ENCODE measurements at places on chromosomes 16 and 17.

GRCh38 chr16:67547423-67548264, 14.7 kb upstream of the CTCF start:
- no peak for DNase-seq

DNA sequence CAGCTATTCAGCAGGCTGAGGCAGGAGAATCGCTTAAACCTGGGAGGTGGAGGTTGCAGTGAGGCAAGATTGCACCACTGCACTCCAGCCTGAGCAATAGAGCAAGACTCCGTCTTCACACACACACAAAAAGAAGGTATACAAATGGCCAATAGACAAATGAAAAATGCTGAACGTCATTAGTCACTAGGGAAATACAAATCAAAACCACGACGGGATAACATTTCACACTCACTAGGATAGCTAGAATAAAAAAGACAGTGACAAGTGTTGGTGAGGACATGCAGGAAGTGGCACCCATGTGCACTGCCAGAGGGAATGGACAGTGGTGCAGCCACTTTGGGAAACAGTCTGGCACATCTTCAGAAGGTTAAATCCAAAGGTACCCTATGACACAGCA, 172.9 kb downstream of the FTO start:
- no peak for DNase-seq

- DNase-seq, result no peak
These were observed 1714.6 kb downstream of the TP53TG3F start for GRCh38 chr16:35174016-35174415.

GRCh38 chr16:47519546-47519945, 58.4 kb downstream of the PHKB start:
- DNase-seq, result no peak

DNA sequence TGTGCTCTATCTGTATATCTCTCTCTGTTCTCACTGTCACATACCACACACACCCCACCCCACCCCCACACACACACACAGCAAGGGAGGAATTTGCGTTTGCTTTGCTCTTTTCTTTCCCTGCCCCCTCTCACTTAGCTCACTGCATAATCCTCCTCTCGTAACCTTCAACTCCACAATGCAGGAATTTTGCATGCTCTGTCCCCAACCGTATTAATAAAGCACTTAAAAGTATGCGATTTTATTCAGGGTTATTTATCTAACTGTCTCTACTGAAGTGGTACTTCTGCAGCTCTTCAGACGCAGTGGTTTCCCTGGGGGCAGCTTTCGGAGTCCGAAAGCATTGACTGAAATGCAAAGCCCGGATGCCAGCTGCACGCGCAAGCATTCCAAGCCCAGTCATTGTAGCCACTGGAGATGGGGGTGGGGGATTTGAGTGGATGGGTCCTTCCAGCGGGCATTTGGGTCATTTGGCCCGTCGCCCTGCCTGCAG, 105.4 kb upstream of the RBFOX1 start:
- DNase-seq, result no peak

- DNase-seq, result no peak
These were observed 14.9 kb downstream of the SOX9 start for GRCh38 chr17:72135546-72136325.

DNA sequence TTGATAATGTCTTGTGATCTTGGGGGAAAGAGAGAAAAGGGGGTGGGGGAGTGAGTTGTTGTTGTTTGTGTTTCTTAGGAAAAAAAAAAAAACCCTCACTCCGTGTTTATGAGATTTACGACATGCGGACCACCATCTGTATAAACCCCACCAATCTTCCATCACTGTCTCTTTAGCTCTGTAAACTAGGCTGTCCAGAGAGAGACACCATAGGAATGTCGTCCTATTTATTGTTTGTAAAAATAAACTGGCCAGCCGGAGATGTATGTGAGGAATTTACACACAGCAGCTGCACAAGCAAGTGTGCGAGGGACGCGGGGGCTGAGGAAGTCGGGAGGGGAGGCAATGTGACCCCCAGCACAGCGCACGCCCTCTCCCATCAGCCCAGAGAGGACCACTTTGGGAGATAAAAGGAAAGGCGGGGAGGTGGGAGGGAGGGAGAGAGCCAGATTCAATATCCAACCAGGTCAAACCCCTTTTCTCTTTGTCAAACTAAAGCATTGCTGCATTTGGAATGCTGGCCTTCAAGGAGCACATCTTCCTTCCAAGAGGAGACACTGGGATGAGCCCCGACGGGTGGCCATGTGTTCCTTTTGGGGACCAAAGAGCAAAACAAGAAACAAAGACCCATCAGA, 136.2 kb upstream of the SALL1 start:
- DNase-seq, result no peak

- peak; percentile 91 for DNase-seq
These were observed 18.7 kb upstream of the ZNF689 start for GRCh38 chr16:30628628-30629540.

GRCh38 chr16:58503166-58503862, 3.4 kb downstream of the NDRG4 start:
- DNase-seq, result no peak

DNA sequence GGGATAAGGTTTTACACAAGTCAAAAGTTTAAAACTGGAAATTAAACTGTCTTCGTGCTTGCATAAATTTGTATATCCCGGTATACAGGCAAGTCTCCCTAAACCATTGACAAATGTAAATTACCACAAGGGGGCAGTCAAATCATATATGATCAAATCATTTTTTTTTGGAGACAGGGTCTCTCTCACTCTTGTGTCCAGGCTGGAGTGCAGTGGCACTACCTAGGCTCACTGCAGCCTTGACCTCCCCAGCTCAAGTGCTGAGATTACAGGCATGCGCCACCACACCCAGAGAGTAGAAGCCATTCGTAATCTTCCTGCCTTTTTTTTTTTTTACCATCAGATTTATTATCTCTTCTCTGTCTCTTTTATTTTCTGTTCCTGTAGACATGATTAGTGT, 18.5 kb downstream of the TOP2A start:
- DNase-seq, result peak; percentile 66

- no peak for DNase-seq
These were observed 176.9 kb upstream of the GSE1 start for GRCh38 chr16:85436207-85436606.

- no peak for DNase-seq
These were observed at the start of gene SHISA6 for GRCh38 chr17:11240841-11241610. Gene SHISA6 (plus strand): TSS chr17:11241213.

GRCh38 chr17:73192206-73192893, 505 bp upstream of the COG1 start:
- DNase-seq, result peak; percentile 80

DNA sequence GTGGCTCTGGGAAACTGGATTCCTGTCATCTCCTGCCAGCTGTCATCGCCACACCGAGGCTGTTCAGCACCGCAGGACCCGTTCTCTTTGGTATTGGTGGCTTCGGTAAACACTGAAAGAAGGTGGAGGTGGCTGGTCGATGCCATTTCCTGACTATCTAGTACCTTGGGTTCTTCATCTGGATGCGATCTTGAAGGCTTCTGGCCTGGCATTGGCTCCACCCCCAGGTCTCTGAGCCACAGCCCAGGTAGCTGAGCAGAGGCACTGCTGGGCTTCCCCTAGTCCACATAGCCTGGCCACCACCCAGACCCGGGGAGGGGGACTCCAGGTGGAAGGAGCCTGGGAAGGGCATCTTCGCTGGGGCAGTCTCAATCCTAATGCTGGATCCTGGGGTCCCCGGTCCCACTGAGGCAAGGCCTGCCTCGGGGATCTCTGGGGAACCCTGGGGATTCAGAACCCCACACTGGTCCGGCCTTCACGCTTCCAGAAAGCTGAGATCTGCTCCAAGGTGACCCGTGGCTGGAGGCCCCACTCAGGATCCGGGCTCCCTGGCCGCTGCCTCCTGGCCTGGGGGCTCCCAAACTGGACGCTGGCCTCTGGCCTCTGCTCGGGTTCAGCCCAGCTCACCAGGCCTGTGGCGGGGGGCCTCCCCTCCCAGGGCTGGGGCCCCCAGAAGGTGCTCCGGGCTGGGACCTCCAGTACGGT, 1.8 kb downstream of the C16orf54 start:
- DNase-seq, result no peak

DNA sequence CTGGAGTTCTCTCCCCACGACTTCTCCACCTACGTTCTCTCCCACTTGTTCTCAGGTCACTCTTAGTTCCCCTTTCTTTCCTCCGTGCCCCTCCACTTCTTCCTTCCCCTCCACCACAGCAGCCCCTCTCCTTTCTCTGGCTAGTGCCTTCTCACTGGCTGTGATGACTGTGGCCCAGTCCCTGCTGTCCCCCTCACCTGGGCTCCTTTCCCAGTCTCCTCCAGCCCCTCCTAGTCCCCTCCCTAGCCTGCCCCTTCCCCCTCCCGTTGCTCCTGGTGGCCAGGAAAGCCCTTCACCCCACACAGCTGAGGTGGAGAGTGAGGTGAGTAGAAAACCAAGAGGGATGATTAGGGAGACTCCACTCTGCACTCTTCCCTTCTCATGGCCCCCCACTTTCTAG, 3.4 kb downstream of the COA3 start:
- DNase-seq, result no peak

GRCh38 chr16:2782583-2783351, 4.6 kb downstream of the PRSS33 start:
- peak; percentile 37 for DNase-seq

GRCh38 chr17:77647531-77647930, 311.0 kb upstream of the TNRC6C start:
- no peak for DNase-seq

Measured in HT-29 (cell line).